ENCODE measurements at places on chromosomes 4 and X. TPM values are rescaled to one million over a fixed set of nuclear protein-coding genes. Genes with fewer than 3 reads are reported as not detected.
A peak's percentile ranks its signal among the peaks of the same experiment; 100 is the strongest.

- no peaks in the 10 kb centered on the region for H3K27me3 ChIP-seq
- H3K4me3 ChIP-seq, result no peak overlapping the region
- DNase-seq, result no peak
- no peak overlapping the region for H3K27ac ChIP-seq
- no peaks in the 10 kb centered on the region for H3K36me3 ChIP-seq
Observed at GRCh38 chr4:66297703-66298102, 627.4 kb upstream of the EPHA5 start.

GRCh38 chr4:153185331-153185852 lies 18.9 kb upstream of the TRIM2 start:
- H3K27ac ChIP-seq, result no peak overlapping the region
- no peak overlapping the region for H3K4me3 ChIP-seq
- no peaks in the 10 kb centered on the region for H3K27me3 ChIP-seq
- H3K36me3 ChIP-seq, result no peaks in the 10 kb centered on the region
- no peaks in the 10 kb centered on the region for H3K4me1 ChIP-seq

DNA sequence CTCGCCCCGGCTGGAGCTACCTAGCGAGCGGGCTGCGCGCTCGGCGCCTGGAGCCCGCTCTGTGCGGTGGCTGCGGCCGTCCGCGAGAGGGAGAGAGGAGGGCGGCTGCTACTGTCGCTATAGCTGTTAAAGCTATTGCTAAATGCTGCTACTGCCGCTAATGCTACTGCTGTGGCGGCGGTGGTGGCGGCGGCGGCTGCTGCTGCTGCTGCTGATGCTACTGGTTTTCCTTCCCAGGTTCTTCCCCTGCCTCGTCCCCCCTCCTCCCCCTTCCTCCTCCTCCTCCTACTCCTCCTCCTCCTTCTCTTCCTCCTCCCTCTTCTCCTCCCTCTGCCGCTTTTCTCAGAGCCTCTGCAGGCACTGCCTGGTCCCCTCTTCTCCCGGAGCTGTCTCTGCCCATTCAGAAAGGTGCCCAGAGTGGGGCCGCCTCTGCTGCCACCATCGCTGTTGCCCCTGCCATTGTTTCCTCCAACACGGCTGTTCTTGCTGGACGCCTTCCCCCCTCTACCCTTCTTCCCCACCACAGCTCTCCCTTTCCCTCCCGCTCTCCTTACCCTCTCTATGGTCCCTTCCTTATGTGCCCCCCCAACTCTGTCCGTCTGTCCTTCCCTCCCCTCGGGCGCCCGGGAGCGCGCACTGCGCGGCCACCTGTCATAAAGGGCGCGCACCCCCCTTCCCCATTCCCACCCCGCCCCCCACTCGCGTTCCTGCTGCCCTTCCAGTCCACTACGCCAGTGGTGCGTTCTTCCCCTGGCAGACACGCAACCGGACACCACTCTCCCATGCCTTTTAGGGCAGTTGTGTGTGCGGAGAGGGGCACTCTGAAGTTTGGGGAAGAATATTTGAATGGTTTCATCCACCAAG lies at the start of gene NEXMIF:
Gene NEXMIF (minus strand): TSS at position 228 of the 864 bp plus-strand sequence.
- H3K27ac ChIP-seq, result peak within 1 kb of the TSS; percentile 89
- peaks cover 12% of the 10 kb centered on the region for H3K4me1 ChIP-seq
- peak; percentile 65 for DNase-seq
- H3K36me3 ChIP-seq, result no peaks in the 10 kb centered on the region

- no peaks in the 10 kb centered on the region for H3K36me3 ChIP-seq
- H3K4me3 ChIP-seq, result no peak overlapping the region
Observed at GRCh38 chr4:1405636-1406393, 427 bp downstream of the NKX1-1 start.

- DNase-seq, result no peak
- H3K4me3 ChIP-seq, result no peak overlapping the region
- peaks cover 8% of the 10 kb centered on the region for H3K4me1 ChIP-seq
- no peak overlapping the region for H3K27ac ChIP-seq
- H3K36me3 ChIP-seq, result no peaks in the 10 kb centered on the region
Observed at GRCh38 chr4:30743897-30744296, 23.7 kb downstream of the PCDH7 start.

- H3K36me3 ChIP-seq, result no peaks in the 10 kb centered on the region
- no peak for DNase-seq
- no peak overlapping the region for H3K4me3 ChIP-seq
- no peaks in the 10 kb centered on the region for H3K27me3 ChIP-seq
Observed at GRCh38 chrX:129099207-129099606, 424.1 kb downstream of the SMARCA1 start.

The PROM1 gene
- total RNA-seq, result 2.5 TPM

DNA sequence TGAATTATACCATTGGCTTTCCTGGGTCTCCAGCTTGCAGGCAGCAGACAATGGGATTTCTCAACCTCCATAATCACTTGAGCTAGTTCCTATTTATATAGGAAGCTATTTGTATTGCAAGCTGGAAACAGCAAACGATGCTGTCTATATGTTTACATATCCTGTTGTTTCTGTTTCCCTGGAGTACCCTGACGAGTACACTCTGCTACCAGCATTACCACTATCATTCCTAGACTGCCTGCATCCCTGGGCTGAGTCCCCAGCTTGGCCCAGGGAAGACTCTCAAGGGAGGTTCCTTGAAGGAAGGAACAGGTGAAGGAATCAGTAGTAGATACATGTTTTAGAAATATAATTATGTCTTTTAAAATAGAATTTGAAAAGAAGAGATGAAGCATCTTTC lies 81.4 kb downstream of the EVC2 start:
- no peak overlapping the region for H3K27ac ChIP-seq
- peaks cover 55% of the 10 kb centered on the region for H3K36me3 ChIP-seq
- H3K4me1 ChIP-seq, result no peaks in the 10 kb centered on the region
- DNase-seq, result no peak

DNA sequence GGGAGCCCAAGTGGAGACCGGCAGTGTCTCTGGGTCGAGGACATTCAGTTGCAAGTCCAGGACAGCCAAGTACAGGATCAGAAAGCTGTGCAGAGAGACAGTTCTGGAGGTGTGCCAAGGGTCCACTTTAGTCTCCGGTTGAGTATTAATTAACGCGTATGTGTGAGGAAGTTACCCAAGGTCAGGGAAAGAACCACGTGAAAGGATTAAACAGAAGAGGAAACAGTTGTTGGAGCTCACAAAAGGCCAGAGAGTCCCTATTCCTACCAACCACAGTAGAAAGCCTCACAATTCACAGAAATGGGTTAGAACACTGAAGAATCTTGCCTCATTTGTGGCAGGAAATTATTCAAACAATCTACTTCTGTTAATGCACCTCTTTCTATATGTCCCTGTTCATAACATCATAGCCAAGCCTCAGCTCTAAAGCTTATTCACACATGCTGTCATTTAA lies 17.9 kb upstream of the NSUN7 start:
- no peaks in the 10 kb centered on the region for H3K36me3 ChIP-seq
- H3K27ac ChIP-seq, result no peak overlapping the region
- peak; percentile 72 for DNase-seq
- H3K4me3 ChIP-seq, result no peak overlapping the region
- H3K4me1 ChIP-seq, result no peaks in the 10 kb centered on the region
- H3K27me3 ChIP-seq, result no peaks in the 10 kb centered on the region

The GAGE2A gene
- total RNA-seq, result not detected

- no peak overlapping the region for H3K4me3 ChIP-seq
- no peaks in the 10 kb centered on the region for H3K27me3 ChIP-seq
- H3K27ac ChIP-seq, result no peak overlapping the region
- no peak for DNase-seq
- H3K4me1 ChIP-seq, result no peaks in the 10 kb centered on the region
- H3K36me3 ChIP-seq, result no peaks in the 10 kb centered on the region
Observed at GRCh38 chr4:19831644-19832285, 419.9 kb upstream of the SLIT2 start.

- no peaks in the 10 kb centered on the region for H3K36me3 ChIP-seq
- no peaks in the 10 kb centered on the region for H3K27me3 ChIP-seq
- no peak overlapping the region for H3K4me3 ChIP-seq
- H3K27ac ChIP-seq, result no peak overlapping the region
- DNase-seq, result no peak
Observed at GRCh38 chr4:55214172-55214571, 88.8 kb upstream of the KDR start.
